ENCODE measurements at places on chromosomes 13 and 19.

DNA sequence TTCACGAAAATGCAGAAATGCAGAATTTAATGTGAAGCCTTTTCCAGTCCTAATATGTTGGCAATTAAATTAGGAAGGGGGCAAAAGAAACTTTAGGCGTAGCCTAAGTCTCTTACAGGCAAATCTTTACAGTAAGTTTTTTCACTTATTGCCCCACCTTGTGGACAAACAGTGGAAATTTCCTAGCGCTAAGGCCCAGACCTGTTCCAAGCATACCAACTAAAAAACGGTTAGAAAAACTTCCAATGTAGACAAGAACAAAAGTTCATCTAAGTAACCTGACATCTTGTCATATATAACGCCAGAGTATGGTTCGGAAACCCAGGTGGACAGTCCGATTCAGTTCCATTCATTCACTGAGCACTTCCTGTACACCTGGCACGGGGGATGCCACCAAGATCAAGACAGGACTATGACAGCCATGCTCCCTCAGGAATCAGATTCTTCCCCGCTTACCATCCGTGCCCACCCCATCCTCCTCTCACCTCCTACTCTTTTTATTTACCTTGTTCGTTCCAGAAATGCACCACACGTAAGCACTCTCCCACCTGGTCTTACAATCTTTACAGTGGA lies 4.9 kb downstream of the ZAR1L start:
- DNase-seq = peak; percentile 55

DNA sequence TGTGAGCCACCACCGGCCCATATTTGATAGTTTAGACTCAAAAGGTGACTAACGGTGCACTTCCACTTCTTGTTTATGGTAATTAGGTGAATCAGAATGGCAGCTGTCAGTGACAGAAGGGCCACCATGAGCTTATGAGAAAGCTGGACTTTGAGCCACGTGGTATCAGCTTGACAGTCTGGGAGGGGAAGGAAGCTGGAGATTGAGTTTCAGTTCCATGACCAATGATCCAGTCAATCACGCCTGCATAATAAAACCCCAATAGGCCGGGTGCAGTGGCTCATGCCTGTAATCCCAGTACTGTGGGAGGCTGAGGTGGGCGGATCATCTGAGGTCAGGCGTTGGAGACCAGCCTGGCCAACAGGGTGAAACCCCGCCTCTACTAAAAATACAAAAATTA lies 8.2 kb downstream of the EID2B start:
- no peak for DNase-seq

DNA sequence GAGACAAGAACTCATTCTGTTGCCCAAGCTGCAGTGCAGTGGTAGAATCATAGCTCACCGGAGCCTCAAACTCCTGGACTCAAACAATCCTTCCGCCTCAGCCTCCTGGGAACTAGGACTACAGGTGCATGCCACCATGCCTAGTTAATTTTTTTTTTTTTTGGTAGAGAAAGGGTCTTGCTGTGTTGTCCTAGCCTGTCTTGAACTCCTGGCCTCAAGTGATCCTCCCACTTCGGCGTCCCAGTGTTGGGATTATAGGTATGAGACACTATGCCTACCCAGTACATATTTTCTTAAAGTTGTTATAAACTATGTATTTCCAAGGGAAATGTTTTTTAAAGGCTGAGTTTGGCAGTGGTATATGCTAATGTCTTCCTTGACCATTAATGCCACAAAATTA lies 412.6 kb downstream of the KLF12 start:
- DNase-seq = no peak

DNA sequence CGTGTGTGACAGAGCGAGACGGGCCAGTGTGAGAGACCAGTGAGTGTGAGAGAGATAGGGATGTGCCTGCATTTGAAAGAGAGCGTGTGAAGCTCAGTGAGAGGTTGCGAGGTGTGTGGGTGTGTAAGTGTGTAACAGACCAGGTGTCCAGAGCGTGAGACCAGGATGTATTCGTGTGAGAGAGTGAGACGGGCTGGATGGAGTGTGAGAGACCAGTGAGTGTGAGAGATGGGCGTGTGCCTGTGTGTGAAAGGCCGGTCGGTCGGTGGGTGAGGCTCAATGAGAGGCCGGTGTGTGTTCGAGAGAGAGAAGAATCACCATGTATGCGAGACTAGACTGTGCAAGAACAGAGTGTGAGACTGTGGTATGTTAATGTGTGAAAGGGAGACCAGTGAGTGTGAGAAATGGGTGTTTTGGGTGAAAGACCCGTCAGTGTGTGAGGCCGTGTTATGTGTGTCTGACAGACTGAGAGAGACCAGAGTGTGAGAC lies 679 bp downstream of the ZNF471 start:
- DNase-seq = no peak

- no peak for DNase-seq
These were observed 21.8 kb upstream of the ZNF30 start for GRCh38 chr19:34904664-34905527.
